Stimulated activated CD4-positive, alpha-beta T cell treated with anti-CD3 and anti-CD28 coated beads, Interleukin-1b, Interleukin-23, amount 100 ng/mL, for 24 hours (primary cell): ENCODE measurements at places on chromosomes 3 and 15.
A peak's percentile ranks its signal among the peaks of the same experiment; 100 is the strongest.

DNA sequence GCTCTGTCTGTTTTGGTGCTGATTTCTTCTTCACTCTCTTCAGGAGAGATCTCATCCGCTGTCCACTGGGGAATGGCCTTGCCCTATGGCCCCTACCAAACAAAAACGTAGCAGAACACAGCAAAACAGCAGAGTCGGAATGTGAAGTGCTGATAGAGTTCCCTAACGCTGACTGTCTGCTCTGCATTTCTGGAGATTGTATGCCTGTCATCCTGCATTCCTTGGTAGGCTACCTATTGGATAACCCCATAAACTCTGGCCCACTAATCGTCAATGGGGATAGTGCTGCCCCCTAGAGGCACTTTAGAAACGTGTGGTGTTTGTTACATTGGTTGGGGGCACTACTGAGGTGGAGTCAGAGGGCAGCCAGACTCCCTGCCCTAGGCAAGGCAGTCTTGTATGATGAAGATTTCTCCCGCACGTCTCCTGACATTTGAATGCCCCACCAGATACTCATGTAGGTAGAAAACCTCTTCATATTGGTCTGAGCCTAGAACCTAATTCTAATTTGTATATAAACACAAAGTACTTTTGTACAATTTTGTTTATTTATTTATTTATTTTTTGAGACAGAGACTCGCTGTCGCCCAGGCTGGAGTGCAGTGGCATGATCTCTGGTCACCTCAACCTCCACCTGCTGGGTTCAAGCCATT, 15.6 kb upstream of the MAGEF1 start:
- DNase-seq, result no peak

DNA sequence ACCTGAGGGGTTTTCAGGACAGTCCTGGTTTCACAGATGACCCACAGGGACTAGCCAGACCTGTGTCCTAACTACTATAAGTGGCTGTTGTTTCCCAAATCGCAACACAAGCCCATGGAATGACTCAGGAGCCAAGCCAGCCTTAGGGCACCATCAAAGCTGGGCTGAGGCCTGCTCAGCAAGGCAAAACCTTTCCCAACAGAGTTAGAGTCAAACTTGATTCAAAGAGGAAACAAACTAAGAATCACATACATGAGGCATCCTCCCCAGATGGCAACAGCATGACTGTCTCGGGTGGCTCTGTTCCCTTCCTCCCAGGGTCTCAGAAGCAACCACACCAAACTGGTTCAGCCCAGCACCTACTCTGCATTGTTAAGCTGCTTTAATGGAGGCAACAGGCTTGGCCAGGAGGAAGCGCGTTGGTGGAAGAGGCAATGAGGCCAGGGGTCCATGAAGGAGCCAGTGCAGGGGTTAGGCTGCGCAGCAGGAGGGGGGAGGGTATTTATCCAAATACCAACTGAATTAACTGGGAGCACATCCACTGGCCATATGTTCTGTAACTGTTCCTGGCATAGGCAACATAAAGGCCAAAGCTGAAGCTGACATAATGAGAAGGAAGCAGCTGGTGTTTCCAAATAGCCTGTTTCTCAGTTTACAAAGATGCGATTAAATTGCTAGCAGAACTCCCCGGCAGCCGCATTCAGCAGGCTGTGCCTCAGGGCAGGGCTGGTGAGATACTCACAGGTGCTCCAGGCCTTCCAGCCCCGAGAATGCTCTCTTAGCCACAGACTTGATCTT, 102.4 kb downstream of the LRIG1 start:
- no peak for DNase-seq

DNA sequence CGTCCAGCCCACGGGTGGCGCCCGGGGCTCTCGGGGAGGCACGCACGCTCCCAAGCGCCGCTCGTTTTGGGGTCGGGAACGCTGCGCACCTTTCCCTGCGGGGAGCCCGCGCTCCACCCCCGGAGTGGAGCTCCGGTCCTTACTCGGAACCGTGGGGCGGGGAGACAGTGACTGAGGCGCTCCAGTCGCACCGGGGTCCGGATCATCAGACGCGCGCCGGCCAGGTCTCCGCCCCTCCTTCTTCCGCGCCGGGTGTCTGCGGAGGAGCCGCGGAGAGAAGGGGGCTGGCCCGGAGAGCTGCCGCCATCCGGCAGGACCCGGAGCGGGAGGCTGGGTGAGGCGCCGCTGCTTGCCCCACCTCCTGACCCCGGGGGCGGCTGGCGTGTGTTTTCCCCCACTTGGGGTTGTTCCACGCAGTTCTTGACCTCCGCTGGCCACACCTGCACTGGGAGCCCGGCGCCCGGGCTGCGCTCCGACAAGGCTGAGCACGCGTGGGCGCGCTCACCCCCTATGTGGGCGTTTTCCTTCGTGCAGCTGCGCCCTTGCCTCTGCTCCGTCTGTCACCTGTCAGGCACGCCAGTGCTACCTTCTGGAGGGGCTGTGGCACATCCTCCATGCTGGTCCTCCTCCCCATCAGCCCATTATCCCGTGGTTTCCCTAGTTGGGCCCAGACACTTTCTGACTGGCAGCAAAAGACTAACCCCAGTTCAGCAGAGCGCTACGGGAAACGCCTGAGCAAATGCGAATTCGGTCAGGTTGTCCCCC, at the start of gene MCF2L2:
MCF2L2 (minus strand) TSS at position 173 of the 765 bp plus-strand sequence. CDS start 642 bp downstream, outside the sequence.
- peak; percentile 36 for DNase-seq

DNA sequence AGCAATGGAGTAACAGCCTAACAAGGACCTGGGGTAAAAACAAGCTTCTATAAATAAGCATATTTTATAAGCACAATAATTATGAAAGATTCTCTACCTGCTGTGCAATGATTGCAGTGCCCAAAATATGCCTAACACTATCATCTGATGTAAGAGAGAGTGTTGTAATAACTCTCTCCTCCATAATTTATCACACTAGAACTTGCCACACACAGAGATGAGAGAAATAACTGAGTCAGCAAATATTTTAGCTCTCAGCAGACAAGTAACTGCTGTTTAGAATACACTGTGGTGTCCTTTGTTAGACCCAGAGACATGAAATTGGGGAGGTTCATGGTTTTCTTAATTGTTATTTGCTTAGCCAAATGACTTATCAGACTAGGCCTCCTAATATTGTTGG, 105.3 kb upstream of the ACP3 start:
- DNase-seq, result no peak

GRCh38 chr3:187669675-187670504, at the start of gene SST:
Gene SST, minus strand, starts transcription at chr3:187670394. Its CDS starts 103 bp downstream, at chr3:187670291.
- DNase-seq, result no peak

- DNase-seq, result no peak
These were observed 7.7 kb downstream of the CHAC1 start for GRCh38 chr15:40960925-40961324.

- no peak for DNase-seq
These were observed 100.5 kb downstream of the CGGBP1 start for GRCh38 chr3:87958289-87958688.

- no peak for DNase-seq
These were observed 4.0 kb downstream of the STX19 start for GRCh38 chr3:94024385-94024784.

GRCh38 chr15:80761754-80762153, 17.4 kb upstream of the CEMIP start:
- no peak for DNase-seq

DNA sequence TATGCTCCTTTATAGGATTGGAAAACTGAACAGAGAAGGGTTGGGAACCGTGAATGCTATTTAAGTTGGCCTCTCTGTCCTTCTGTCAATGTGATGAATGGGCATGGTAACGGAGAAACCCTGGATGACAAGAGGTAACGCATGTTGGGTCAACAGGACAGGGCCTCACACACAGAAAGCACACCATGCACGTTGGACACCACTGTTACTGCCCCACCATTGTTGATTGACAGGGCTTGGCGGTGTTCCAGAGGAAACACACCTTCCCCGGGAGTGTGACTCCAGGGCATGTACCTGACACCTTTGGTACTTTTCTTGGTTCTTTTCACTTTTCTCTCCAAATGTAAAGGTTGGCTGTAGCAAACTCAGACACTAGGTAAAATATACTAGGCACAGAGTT, 548.5 kb downstream of the OCA2 start:
- DNase-seq, result no peak
